ENCODE measurements at places on chromosomes 5 and 9.

GRCh38 chr5:151924564-151925301 is at the start of gene GLRA1:
Gene GLRA1 (minus strand): TSS chr5:151924851. CDS start chr5:151924549, 302 bp downstream.
- DNase-seq = peak; percentile 30

- DNase-seq = no peak
These were observed 13.6 kb upstream of the SYNPO start for GRCh38 chr5:150626853-150627276.

- DNase-seq = no peak
These were observed 38.7 kb downstream of the VCAN start for GRCh38 chr5:83510260-83510659.

GRCh38 chr9:73179589-73179988 is 27.9 kb downstream of the ANXA1 start:
- DNase-seq = peak; percentile 62

DNA sequence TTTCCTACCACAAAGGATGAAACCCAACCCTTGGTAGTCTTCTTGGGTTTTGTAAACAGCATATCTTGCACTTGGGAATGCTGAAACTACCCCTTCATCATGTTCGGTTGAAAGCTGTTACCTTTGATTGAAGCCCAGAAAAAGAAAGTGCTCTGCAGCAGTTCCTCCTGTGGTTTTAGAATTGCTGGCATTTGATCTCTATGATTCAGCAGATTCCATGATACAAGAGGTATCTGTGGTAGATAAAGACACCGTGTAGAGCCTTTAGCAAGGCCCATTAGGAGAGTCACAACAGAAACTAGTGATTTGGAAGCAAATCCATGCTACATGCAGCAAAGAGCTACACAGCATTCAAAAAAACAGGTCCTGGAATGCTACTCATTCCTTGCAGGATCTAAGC is 557.0 kb downstream of the TLE1 start:
- peak; percentile 66 for DNase-seq

- no peak for DNase-seq
These were observed 93.6 kb downstream of the INSYN2B start for GRCh38 chr5:169886677-169887076.

GRCh38 chr9:99345451-99345850 is 123.4 kb downstream of the SEC61B start:
- no peak for DNase-seq

GRCh38 chr9:89606624-89607311 is 2.0 kb downstream of the GADD45G start:
- peak; percentile 64 for DNase-seq

DNA sequence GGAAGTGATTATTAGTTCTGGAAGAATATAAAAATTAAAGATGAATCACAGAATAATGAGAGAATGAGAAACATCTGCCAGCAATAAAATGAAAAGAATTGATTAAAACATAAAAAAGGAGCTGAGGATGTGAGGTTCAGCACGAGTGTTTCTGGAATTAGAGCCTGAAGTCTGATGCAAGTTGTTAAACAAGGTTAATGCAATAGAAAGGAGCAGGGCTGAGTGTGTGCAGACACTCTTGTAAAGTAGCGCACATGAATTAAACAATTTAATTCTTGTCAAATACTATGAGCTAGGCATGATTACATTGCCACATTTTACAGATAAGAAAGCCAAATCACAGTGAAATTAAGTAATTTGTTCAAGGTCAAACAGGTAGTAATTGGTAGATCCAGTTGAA is 384.2 kb downstream of the TAF11L14 start:
- no peak for DNase-seq

- no peak for DNase-seq
These were observed 5.9 kb upstream of the CSF1R start for GRCh38 chr5:150092159-150092787.

GRCh38 chr5:147874910-147875367 is 3.6 kb upstream of the SCGB3A2 start:
- no peak for DNase-seq

DNA sequence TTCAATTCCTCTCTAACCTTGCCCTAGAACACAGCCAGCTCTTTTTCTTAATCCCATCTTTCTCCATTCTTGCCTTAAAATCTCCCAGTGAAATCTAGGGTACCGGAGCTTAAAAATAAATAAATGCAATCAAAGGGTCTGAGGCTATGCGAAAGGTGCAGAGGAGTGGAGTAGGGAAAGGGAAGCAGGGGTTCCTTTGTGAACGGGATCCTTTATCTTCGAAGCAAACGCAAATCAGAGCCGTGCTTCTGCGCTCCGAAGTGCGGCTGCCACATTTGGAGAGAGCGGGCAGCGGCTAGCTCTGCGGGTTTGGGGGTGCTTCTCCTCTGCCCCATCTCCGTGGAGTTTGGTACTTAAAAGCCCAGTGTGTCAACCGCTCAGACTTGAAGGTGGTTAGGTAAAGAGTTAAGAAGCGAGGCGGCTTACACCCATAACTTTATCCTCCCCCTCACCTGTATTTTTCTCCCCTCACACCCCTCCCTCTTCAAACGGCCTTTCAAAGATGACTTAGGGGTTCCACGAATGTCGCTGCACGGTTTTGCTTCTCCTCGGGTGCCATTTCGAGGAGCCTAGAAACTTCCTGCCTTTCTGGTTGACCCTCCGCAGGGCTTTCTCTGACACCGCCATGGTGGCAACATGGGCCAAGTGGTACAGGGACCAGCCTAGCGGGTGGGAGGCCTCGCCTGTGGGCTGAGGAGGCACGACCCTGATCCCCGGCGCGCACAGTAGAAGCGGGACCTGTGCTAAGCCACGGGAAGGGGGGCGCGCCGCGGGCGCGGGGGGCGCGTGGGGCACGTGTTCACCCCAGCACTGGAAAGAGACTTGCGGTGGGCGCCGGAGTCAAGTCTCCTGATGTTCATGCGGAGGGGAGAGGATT is 31.7 kb upstream of the NFIB start:
- no peak for DNase-seq

- DNase-seq = no peak
These were observed 945.6 kb upstream of the ARRDC3 start for GRCh38 chr5:92328584-92329259.

DNA sequence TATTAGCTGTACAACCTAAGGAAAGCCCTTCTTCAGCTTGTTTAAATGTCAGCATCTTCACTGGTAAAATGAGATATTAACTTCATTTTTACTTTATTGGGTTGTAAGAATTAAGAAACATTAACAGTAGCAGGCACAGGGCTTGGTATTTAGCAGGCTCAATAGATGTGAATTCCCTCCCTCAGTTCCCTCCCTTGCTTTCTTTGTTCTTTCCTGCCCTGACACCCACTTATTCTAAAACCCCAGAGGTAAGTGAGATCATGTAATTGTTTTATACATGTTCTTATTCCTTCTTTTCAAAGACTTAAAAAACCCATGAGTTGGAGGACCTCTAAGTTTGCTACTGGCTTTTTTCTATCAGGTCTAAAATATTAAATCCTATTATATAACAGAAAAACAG is 73.3 kb upstream of the IFNK start:
- DNase-seq = no peak

DNA sequence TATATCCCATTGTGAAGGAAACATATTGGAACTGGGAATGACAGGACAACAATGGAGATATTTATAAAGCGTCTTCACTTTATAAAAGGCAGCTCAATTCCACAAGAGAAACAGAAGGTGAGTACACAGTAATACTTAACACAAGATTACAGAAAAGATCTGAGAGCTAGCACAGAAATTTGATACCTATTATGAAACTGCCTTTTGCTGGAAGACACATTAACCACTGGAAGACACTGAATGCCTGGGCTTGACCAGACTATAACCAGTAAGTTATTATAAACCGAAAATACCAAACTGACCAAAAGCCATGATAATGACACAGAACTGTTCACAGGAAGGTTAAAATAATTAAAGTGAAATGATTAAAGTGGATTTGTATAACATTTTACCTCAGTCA is 195.4 kb downstream of the NR2F1-AS1 start:
- no peak for DNase-seq

DNA sequence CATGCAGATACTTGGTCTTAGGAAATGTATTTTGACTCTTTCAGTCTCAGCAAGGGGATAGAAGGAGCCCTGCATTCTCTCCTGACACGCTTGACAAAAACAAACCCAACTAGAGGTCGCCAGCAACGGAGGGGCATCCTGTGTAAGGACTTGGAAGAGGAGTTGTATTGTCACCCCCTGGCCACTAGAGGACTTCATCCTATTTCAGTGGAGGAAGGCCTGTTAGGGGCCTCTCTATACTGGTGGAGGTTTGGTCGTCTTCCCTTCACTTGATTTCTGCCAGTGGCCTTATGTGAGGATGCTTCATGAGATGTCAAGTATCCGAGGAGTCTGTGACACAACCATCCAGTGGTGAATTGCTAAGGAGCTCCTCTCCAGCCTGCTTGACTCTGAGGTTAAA is 122.8 kb upstream of the STC2 start:
- peak; percentile 58 for DNase-seq

Data from SW480 (cell line).